ENCODE measurements at places on chromosomes 4 and X. TPM values are rescaled to one million over a fixed set of nuclear protein-coding genes. Genes with fewer than 3 reads are reported as not detected.

Gene MAOB
- total RNA-seq, result 4.5 TPM

Gene MTMR8
- 9.2 TPM for total RNA-seq

Gene FRMPD4
- total RNA-seq, result 2.0 TPM

Gene NIPAL1
- total RNA-seq, result 35.3 TPM
